Stimulated activated CD4-positive, alpha-beta T cell treated with anti-CD3 and anti-CD28 coated beads, TNF-alpha, amount 100 ng/mL, for 1 hour (primary cell): ENCODE measurements at places on chromosomes 6 and 20.

GRCh38 chr20:52118016-52118623 is 73.5 kb downstream of the ZFP64 start:
- no peak for DNase-seq

GRCh38 chr6:108689272-108690161 is 128.8 kb downstream of the FOXO3 start:
- no peak for DNase-seq

DNA sequence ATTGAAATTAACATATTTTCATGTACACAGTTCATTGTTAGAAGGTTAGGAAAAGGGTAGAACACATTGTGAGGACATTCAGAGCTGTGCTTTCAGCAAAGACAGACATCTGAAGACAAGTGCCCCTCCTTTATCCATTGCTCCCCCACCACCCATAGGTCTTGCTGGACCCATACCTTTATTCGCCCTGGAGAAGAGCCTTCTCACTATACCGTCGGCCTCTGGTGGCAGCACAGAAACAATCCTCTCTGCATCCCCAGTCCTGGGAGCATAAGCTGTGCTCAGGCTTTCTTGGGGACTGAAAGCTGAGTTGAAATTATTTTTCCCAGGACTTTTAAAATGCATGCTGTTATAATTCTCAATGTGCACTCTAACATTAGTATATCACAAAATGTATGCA is 372.3 kb downstream of the EPHA7 start:
- no peak for DNase-seq

GRCh38 chr20:57400231-57400701 is 9.1 kb downstream of the RBM38 start:
- DNase-seq, result no peak

DNA sequence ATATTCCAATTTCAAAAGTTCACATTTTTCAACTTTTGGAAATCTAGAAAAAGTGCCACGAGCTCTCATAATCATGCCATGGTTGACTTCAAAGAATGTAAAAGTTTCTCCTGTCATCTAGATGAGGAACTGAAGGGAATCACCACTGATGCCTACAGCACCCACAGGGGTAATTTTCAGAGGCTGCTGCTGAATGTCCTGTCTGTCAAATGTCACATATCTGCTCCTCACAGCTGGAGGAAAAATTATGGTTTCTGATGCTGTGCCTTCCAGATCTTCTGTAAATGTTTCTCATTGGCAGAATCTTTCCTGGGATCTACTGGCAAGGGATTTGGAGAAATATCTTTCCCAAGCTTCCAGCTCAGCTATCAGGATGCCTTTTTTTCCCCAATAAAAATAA is 32.5 kb upstream of the TRERF1 start:
- DNase-seq, result no peak

DNA sequence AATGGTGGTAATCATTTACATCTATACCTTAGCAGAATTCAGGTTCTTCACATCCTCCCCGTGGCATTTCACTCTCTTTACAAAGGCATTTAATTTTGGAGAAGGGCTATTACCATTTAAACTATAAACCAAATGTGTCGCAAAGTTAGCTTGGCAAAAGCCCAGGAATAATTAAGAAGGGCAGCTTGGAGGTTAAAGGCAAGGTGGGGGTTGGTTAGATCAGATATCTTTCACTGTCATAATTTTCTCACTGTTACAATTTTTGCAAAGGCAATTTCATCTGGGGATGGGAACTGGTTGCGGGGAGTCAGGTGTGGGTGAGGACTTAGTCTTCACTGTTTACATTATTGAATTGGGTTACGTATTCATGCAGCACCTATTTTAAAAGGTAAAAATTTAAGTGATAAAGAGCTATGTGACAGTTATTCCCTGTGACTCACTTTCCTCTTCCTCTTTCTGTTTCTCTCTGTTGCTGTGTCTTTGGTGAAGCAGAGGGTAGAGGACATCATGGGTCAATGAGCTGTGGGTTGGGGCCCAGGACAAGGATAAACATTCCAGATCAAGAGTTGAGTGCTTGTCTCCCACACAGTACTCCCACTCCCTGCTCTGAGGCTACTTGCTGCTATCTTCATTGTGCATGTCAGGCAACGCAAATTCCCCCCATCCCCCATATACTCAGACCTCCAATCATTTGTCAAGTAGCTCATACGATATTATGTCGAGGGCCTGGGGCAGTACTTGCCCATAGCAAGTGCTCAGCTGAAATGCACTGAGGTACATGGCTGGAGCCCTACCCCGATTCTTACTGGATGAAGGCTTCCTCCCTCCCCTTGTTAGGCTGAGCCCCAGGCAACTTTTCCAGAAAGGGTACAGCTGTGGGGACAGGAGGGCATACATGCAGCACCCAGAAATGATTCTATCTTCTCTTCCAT is 223.1 kb upstream of the MYLIP start:
- no peak for DNase-seq

- no peak for DNase-seq
Measured at GRCh38 chr20:49346682-49347081, 68.8 kb upstream of the ZNFX1 start.

DNA sequence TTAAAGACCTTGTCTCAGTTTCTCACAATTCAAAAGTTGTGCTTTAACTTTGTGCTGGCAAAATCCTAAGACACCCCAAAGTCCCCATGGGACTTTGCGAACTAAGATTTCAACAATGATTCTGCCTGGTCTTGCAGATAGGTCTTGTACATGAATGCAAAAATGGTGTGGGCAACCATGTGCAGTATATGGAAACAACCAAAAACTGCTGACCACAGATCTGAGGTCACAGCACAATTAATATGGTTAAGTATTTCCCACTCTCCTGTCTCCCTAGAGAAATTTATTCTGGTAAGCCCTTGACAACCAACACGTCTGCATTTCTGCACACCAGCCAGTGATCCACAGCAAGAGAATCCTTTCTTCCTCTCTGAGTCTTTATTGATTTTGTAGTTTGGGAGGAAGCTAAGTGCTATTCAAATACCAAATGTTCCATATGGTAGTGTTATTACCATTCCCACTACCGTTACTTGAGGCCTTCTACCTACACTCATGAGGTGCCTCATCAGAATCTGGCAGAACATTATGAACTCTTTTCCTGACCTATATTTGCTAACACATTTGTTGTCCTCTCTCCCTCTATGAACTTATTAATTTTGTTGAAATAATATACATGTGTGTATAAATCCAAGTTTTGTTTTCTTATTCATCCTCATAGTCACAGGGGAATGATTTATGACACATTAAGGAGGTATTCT is 178.7 kb downstream of the ATXN1 start:
- DNase-seq, result no peak

GRCh38 chr6:43803783-43804549 is 34.0 kb downstream of the VEGFA start:
- DNase-seq, result no peak

- DNase-seq, result no peak
Measured at GRCh38 chr6:98593676-98594075, 240.7 kb upstream of the POU3F2 start.

- no peak for DNase-seq
Measured at GRCh38 chr6:28393912-28394662, 5.5 kb downstream of the ZSCAN12 start.

DNA sequence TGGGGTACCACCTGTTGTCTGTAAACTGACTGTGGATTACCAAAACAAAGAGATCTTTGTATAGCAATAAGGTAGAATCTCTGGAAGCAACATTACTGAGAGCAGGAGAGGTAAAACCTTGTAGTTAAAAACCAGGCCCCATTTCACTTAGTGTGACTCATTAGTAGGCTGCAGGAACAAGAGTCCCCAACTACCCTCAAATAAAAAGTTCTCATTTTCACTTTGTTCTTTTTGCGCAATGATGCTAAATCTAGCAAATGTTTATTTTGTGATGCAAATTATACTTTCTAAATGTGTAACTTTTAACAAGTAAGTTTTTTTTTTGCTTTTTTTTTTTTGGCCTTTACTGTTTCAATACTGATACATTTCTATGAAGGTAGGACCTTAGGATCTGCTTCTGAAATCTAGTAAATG is 67.1 kb downstream of the ESF1 start:
- DNase-seq, result no peak

DNA sequence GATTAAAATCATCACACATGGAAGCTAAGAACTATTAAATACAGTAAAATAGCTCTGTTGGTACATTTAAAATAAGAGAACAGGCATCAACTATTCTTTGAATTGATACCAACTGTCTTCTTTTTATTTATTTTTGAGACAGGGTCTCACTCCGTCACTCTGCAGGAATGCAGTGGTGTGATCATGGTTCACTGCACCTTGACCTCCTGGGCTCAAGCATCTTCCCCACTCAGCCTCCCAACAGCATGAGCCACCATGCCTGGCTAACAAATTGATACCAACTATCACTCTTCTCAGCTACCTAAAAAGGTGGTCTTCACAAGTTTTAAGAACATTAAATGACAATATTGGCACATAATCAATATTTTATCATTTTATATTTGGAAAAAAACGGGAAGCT is 7.8 kb upstream of the PNISR start:
- no peak for DNase-seq

GRCh38 chr20:38084425-38084951 is 50.9 kb downstream of the RPRD1B start:
- no peak for DNase-seq

GRCh38 chr6:157260735-157261410 is 62.4 kb downstream of the TMEM242 start:
- DNase-seq, result no peak

DNA sequence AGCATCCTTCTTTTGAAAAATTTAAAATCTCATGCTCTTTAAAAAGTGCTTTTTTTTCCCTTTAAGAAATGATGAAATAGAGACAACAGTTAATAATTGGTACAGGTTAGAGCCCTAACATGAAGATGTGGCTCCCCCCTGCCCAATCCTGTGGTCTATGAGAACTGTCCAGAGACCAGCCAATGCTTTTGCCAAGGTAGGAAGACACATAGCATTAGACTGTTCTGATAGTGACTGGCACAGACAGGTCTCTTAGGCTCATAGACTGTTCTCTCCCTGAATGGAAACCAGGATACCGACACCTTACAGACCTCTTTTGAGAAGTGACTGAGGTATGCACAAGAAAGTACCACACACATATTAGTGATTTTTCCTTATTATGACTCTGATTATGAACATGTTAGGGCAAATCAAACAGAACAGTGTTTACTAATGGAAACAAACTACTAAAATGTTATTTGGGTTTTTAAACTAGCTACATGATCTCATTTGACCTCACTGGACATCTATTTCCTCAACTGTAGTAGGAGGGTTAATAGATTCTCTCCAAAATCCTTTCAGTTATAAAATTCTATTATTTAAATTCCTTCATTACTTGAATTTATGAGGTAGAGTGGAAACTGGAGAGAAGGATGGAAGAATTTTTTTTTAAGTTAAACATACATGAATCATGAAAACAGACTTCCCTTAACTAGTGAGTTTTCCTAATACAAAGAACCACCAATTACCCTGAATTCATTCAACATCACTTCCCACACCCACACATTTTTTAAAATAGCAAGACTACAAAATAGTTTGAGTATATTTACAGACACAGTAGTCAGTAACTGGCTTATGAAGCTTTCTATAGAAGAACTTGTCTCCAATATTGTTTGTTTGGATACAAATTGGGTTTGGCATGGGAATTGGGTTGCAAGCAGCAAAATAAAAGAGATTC is 120.4 kb downstream of the OGFRL1 start:
- DNase-seq, result no peak

DNA sequence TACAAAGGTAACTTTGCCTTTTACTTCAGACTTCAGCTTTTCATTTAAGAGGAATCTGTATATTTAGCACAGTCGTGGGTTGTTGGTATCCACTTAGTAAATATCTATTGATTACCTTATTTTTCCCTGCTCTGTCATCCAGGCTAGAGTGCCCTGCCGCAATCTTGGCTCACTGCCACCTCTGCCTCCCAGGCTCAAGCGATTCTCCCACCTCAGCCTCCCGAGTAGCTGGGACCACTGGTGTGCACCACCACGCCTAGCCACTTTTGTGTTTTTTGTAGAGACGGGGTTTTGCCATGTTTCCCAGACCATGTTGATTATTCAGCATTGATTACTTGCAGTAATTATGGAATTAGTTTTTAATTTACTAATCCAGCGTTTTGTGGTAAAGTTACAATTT is 41.3 kb downstream of the MACROD2 start:
- DNase-seq, result no peak

- DNase-seq, result no peak
Measured at GRCh38 chr6:91298543-91299145, 711.8 kb upstream of the MAP3K7 start.

DNA sequence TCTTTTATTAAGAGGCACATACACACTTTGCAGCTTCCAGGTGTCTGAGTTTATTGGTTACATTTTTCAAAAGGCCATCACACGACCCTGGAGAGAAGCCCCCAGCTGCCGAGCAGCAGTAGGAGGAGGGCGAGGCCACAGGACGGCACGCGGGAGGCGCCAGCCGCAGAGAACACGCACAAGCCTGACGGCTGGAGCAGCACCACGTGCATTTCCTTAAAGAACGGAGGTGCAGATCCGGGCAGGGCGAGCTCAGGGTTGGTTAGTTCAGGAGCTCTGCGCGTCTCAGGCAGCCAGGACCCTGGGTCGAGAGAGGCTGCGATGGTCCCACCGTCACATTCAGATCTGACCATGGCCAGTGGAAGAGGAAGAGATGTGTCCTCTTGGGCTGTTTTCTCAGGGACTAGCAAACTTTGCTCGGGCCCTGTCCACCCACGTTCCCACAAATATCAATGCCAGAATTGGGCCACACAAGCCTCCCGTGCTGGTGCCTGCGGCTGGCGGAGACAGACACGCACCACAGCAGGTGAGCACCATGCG is 121.4 kb upstream of the AFDN start:
- DNase-seq, result no peak

GRCh38 chr20:46406986-46407670 is 713 bp upstream of the ELMO2 start:
- DNase-seq, result peak; percentile 83

GRCh38 chr6:89681983-89682564 is 43.5 kb upstream of the LYRM2 start:
- DNase-seq, result no peak

DNA sequence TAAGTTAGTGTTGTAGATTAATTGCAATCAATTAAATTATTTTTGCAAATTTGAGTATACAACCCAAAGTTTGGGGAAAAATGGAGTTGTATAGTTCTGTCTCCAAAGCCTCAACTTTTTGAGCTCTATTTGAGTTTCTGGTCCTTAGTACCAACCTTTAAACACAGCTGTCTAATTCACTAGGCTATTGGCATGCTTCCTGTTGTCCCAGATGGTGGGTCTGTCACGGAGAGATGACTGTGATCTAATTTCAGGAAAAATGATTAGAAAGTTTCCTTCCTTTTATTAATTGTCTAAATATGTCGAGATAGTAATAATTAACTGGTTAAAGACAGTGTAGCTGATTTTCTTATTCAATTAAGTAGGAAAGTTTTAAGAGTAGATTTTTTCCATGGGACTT is 109.6 kb downstream of the SCAF8 start:
- no peak for DNase-seq

GRCh38 chr6:116973976-116974375 is 96.9 kb downstream of the RFX6 start:
- DNase-seq, result no peak

DNA sequence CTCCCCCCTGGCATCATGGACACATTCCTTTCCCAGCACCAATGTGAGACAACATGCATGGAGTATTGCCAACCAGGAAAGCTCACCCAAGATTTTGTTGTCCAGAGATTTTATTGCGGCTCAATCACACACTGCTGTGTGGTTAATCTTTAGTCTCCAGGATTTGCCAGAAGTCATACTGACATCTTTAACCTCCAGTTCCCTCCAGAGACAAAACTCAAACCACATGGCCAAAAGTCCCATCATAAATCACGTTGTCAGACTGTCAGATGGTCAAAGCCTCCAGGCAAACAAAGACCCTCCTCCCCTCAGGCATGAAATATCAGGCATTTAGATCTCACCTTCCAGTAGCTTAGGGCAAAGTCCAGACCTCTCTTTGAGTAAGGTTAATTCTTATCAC is 97.3 kb upstream of the OPRM1 start:
- no peak for DNase-seq
